ENCODE measurements at places on chromosomes 13 and 19.

GRCh38 chr13:95235199-95235756, 66.0 kb downstream of the ABCC4 start:
- no peak for DNase-seq

GRCh38 chr19:12646551-12646950, 20.0 kb downstream of the MAN2B1 start:
- no peak for DNase-seq

DNA sequence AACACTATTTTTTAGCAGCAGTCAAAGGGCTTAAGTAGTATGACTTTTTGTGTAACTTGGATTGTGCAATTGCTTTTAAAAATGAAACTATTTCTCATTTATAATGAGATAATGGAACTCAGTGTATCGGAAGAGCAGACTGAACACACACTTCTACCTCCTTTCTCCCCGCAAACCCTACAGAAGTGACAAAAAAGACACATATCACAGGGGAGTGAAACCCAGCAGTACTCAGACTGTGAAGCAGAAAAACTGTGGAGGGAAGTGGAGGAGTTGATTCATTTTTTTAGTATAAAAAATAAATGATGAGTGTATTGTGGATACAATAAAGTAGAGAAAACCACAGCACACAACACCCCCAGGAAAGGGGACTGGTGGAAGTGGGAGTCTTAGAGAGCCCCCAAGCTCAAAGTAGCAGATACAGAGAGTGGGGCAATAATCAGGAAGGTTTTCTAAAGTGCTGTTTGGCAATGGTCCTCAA, 9.7 kb downstream of the LPAR6 start:
- no peak for DNase-seq

DNA sequence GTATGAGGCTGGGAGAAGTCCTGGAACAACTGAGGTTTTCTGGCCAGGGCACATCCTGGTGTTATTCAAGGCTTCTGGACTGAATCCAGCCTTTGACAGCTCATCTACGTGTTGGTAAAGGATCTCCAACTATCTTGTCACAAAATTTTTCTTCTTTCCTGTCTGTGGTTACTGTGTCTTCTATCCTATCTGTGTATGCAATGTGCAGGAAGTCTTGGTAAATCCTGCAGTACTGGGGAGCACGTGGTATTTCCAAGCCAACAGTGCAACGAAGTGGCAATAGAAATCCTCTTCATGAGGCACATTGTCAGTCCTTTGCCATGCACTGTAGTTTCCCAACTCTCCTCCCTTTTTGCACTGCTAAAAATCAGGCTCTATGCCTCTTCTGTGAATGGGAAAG, 86.7 kb downstream of the ZNF100 start:
- no peak for DNase-seq

GRCh38 chr13:59745392-59745788, 418.3 kb downstream of the DIAPH3 start:
- DNase-seq = no peak

- no peak for DNase-seq
These were observed 62.0 kb downstream of the ABCC4 start for GRCh38 chr13:95239283-95239682.

DNA sequence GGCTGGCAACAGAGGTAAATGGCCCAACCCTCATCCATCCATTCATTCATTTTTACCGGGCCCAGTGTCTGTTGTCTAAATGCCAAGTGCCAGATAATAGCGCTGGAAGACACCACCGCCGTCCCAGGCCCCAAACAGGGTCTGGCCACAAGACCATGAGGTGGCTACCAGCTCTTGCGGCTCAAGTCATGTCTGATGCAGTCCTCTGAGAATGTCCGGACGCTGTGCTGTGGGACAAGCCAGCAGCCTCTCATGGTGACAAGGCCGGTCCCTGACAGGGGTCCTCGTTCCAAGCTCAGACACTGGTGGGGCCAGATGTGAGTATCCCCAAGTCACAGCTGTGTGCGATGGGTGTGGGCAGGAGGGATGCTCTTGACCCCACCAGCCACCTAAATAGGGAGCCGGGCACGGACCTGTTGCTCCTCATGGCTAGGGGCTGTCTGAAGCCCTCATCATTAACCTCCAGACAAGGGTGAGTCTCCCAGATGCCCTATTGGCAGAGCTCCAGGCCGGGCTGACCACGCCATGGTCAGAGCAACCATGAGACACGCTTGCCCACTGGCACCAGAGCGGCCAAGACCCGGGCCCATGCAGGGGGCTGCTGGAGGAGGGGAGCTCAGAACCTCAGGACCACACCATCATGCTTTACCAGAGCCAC, 58.4 kb downstream of the MLLT1 start:
- no peak for DNase-seq

GRCh38 chr19:12838886-12839756, 806 bp downstream of the MAST1 start:
- no peak for DNase-seq

GRCh38 chr13:47327861-47328260, 431.0 kb upstream of the HTR2A start:
- DNase-seq = no peak

GRCh38 chr19:1901940-1902404, 3.2 kb upstream of the ADAT3 start:
- DNase-seq = no peak

GRCh38 chr19:47486900-47487299, 2.9 kb upstream of the KPTN start:
- no peak for DNase-seq

GRCh38 chr13:77300176-77301037, 26.5 kb downstream of the MYCBP2 start:
- DNase-seq = no peak

DNA sequence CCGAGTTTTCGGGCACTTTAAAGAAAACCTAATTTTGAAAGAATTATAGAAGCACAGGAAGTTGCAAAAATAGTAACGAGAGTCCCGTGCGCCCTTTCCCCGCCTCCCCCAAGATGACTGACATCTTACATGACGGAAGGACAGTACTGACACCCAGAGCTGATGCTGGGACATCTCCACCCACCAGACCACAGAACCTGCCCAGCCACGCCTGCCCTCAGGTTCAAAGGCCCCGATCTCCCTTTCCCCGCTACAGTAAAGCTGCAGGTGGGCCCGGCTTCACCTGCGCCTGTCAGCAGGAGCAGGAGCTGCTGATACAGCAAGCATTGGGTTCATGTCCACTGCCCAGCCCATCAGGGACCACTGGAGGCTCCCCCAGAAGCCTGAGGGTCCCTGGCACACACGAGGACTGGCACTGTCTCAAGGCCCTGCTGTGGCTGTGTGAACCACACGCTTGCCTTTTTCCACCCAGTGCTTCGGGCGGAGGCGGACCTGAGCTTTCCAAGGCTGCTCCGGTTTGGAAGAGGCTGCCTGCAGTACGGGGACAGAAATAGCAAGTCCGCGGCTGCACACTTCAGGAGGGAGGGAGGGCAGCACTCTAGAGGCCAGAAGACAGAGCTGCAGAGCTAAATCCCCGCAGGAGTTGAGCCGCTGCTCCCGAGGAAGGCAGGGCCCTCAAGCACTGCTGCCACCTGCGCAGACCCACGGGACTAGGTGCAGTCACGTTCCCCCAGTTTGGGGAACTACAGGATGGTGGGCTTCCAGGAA, 8.7 kb downstream of the MAP2K2 start:
- no peak for DNase-seq

DNA sequence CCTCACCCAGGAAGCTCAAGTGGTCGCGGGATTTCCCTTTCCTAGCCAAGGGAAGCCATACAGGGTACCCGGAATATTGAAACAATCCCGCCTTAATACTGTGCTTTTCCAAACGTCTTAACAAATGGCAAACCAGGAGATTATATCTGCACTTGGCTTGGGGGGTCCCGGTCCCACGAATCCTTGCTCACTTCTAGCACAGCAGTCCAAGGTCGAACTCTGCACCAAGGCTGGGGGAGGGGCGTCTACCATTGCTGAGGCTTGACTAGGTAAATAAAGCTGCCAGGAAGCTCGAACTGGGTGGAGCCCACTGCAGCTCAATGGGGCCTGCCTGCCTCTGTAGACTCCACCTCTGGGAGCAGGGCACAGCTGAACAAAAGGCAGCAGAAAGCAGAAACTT, 1644.8 kb downstream of the PCDH9 start:
- peak; percentile 37 for DNase-seq

GRCh38 chr13:106088085-106088484, 447.4 kb downstream of the EFNB2 start:
- no peak for DNase-seq

Data from Caco-2 (cell line).